ENCODE measurements at places on chromosomes 7 and 10.

- no peak for DNase-seq
Observed at GRCh38 chr7:623464-623863, 103.0 kb upstream of the DNAAF5 start.

DNA sequence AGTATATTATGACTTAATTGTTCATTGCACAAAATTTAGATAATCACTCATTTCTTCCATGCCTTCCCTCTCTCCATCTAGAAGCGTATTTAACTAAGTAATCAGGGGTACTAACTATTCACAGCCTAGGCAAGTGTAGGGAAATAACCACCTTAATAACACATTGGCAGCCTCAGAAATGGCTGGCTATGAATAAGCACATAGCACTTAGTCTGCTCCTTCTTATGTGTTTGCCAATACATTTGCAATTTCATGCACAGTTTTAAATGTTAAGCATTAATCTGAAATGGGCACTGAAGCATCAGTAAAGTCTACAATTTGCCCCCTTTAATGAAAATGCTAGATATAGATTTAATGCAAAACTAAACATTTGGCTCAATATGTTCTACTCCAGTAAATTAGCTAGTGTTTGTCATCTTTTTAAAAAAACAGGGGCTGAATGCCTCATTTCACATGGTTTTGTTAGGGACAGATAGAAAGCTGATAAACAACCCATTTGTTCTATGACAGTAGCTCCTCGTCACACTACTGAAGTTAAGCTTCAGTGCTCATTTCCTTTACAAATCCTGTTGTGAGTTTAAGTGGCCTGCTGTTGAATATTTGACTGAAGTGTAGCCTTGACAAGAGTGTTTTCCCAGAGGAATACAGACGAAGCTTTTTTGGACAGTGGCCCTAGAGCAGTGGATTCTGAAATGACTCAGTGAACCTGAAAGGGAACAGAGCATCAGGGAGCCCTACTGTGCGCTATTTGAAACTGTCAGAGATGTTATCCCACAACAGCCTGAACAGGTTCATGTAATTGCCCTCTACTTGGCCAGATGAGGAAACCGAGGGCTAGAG lies 30.5 kb downstream of the HHEX start:
- no peak for DNase-seq

- no peak for DNase-seq
Observed at GRCh38 chr7:134287916-134288659, 28.6 kb downstream of the SLC35B4 start.

DNA sequence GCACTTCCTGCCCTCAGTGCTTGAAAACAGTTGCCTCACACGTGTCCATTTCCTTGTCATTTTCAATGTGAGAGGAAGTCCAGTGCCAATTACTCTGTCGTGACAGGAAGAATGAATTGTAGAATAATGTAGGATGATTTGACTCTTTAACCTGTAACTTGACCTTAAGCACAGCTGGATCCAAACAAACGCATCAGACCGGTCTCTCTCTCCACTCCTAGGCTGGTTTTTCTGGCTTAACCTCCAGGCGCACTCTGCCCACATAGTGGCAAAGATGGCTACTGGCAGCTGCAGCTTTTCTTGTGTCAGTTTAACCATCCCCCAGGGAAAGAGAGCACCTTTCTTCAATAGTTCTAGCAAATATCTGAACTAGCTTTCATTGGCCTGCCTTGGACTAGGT lies 29.4 kb upstream of the PNLIPRP3 start:
- DNase-seq = no peak

- no peak for DNase-seq
Observed at GRCh38 chr7:50962962-50963374, 180.3 kb upstream of the GRB10 start.

DNA sequence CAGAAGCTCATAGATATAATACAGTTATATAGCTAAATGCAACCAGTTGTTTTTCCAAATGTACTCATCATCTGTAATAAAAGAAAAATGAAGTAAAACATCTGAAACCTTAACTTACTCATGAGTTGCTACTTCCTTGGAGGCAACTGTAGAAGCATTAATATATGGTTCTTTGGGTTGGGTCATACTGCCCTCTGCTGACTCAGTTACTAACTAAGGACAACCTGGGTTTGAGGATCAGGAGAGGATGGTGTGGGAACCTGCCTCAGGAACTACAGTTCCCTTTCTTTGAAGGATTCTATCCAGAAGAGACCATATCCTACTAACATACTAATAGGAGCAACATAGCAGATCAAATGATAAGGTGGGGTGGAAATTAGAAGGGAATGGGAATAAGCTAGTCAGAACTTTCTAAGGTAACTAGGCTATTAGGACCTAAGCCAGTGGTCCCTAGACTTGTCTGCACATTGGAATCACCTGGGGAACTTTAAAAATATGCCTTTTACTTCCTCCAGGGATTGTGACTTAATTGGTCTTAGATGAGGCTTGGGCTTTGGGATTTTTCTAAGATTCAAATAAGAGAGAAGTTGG lies 20.7 kb downstream of the COX15 start:
- DNase-seq = peak; percentile 63

- DNase-seq = peak; percentile 7
Observed at GRCh38 chr10:124739986-124740368, 4.2 kb downstream of the FAM53B start.
